GF-D8 (cell line): ENCODE measurements at places on chromosomes 1 and 21.

DNA sequence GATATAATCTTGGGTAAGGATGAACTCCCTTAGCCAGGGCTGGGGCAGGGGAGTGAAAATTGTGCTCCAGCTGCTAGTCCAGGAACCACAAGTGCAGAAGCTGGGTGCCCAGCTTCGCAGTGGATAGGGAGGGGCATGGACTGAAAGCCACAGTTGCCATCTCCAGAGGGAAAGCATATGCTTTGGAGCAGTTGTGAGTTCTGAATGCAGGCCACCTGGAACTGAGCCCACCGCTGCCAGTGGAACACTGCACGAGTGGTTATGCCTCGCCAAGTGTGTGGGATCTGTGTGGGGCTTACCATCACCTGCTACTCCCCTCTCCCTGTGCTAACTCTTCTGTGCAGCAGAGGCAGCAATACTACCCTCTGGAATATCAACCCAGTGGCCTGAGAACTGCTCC lies 158.4 kb upstream of the DPT start:
- DNase-seq: no peak

DNA sequence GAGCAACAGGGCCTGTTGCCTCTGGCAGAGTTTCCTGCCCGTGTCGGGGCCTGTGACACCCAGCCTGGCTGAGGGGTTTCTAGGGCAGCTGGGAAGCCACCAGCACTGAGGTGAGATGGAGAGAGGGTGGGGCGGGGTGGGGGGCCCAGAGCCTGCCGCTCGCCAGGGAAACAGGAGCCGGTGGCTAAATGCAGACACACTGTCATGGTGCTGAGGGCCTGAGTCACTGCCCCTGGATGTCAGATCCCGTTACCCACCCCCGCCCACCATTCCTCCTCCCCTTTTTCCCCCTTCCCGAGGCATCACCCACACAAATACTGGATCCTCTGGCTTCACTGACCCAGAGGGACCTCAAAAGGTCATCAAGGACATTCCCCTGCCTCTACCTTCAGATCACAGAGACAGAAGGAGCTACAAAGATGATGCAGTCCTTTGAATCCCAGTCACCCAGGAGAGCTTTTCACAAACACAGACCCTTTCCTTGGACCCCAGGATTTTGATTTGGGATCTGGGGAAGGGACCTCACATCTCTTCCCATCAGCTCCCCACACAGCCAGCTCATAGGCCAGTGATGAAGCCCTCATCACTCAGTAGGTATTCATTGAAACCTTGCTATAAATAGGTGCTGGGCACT lies 1.9 kb upstream of the HSPB7 start:
- DNase-seq: no peak

- DNase-seq: no peak
Observed at GRCh38 chr1:153180556-153180955, 22.7 kb upstream of the LELP1 start.

- DNase-seq: no peak
Observed at GRCh38 chr21:39316729-39317128, 3.3 kb upstream of the BRWD1 start.

GRCh38 chr1:24888061-24888970 lies 41.8 kb downstream of the RUNX3 start:
- DNase-seq: no peak

- DNase-seq: no peak
Observed at GRCh38 chr1:165910764-165911421, 83.5 kb downstream of the UCK2 start.

DNA sequence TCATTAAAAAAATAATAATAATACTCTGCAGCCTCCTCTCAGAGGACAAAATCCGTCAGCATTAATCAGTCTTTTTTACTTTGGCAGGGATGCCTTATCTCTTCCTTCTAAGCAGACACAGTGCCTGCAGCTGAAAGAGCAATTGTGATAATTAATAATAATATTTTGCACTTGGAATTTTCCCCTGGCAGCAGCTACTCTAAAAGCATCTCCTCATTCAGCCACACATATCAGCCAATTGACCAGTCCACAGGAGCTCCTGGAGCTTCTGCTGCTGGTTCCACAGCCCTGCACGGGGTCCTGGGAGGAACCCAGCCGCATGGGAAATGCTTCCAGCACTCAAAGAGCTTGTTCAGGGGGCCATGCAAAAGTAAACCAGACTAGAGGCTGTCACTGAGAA lies 31.0 kb upstream of the VWA5B1 start:
- no peak for DNase-seq

- no peak for DNase-seq
Observed at GRCh38 chr1:94199398-94199797, 38.0 kb downstream of the ARHGAP29 start.

- DNase-seq: no peak
Observed at GRCh38 chr1:205546541-205546940, 42.1 kb downstream of the CDK18 start.

DNA sequence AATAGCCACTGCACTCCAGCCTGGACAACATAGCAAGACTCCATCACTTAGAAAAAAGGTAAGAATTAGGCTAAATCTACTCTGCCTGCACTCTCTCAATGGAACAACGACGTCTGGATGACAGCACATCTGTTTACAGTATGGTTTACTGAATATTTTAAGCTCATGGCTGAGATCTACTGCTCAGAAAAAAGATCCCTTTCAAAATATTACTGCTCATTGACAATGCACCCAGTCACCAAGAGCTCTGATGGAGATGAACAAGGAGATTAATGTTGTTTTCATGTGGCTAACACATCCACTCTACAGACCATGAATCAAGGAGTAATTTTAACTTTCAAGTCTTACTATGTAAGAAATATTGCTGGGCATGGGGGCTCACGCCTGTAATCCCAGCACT lies 58.0 kb downstream of the SLC27A3 start:
- no peak for DNase-seq

DNA sequence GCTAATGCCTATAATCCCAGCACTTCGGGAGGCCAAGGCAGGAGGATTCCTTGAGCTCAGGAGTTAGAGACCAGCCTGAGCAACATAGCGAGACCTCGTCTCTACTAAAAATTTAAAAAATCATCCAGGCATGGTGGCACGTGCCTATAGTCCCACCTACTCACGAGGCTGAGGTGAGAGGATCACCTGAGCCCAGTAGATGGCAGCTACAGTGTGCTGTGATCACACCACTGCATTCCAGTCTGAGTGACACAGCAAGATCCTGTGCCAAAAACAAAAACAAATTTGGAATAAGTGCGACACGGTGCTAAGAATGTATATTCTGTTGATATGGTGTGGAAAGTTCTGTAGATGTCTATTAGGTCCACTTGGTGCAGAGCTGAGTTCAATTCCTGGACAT lies 15.1 kb downstream of the USP33 start:
- DNase-seq: no peak

GRCh38 chr21:35332841-35333426 lies 283.8 kb upstream of the RUNX1 start:
- no peak for DNase-seq

- DNase-seq: no peak
Observed at GRCh38 chr1:34371829-34372532, 195.3 kb downstream of the C1orf94 start.

DNA sequence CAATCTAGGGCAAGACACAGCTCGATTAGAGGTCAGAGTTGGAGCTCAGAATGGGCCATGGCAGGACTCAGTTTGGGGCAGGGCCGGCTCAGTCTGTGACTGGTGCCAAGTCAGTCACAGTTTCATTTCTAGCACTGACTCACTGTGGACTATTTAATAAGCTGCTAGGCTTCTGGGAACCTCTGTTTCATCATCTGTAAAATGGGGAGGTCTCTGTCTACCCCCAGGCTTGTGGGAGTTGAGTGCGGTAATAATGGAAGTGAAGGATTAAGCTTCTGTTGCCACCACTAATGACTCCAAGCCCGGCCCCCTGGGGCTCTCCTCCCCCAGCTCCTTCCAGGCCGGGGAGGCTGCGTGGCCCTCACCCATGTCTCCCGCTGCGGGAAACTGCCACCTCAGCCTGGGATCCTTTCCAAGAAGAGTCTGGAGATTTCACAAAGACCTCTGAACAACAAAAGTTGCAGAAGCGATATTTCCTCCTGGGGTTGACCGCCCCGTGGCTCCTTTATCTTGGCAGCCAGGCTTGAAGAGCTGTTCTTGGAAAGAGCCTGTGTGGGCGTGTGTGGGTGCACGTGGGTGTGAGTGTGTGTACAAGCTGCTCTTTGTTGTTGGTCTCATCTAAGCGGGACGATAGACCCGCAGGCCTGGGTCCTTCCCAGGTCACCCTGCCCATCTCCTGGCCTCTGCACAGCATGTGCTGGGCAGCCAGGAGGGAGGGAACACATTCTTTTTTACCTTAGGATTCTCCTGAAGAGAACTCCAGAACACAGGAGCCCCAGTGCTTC lies 29.1 kb downstream of the KNCN start:
- DNase-seq: peak; percentile 96

- DNase-seq: no peak
Observed at GRCh38 chr1:116451702-116452101, 78.7 kb downstream of the ATP1A1 start.

- no peak for DNase-seq
Observed at GRCh38 chr1:186595969-186596368, 84.3 kb downstream of the PTGS2 start.

- DNase-seq: no peak
Observed at GRCh38 chr1:30887485-30888315, 20.9 kb downstream of the SDC3 start.

GRCh38 chr1:230270559-230271281 lies 155.4 kb downstream of the PGBD5 start:
- peak; percentile 90 for DNase-seq

DNA sequence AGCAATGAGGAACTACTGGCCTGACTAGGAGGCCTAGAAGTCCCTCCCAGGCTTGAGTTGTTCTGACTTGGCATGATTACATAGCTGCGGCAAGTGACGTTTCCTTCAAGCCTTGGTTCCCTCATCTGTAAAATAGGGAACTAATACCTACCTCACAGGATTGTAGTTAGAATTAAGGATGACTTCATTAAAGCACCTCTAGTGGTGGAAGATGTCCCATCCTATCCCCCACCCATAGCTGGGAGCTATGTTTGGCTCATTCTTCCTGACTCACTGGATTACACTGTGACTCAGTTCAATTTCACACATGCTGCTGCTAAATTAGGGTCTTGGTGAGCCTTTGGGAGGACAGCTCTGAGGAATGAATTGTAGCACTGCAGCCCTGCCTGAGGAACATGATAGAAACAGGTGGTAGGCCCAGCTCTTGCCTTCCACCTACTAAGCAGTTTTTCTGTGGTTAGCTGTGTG lies 6.0 kb upstream of the SHISA4 start:
- DNase-seq: peak; percentile 80

DNA sequence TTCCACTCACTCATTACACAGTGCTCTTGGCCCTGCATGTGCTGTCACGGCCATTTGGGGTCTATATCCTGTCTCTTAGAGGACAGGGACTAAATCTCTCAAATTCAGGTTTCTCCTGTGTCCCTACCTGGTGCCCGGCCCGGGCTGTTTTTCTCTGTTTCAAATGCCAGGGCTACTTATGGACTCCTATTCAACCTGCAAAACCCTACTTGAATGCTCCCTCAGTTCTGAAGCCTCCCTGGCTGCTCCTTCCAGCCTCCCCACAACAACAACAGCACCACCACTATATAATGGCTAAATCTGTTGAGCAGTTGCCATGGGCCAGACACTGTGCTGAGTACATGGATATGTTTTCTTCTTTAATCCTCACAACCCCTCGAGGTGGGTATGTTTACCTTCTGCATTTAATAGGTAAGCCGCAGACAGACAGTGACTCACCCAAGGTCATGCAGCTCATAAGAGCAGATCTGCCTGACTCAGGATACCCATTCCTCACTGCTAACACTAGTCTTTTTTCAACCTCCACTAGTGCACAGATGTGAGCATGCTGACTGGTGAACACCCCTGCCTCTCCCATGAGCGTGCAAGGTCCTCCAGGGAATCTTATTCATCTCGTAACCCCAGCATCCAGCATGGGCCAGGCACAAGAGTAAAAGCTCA lies 29.9 kb downstream of the DHRS3 start:
- no peak for DNase-seq

GRCh38 chr1:150235294-150235851 lies 539 bp downstream of the ANP32E start:
- no peak for DNase-seq

- DNase-seq: no peak
Observed at GRCh38 chr1:66598670-66599069, 64.7 kb downstream of the SGIP1 start.

DNA sequence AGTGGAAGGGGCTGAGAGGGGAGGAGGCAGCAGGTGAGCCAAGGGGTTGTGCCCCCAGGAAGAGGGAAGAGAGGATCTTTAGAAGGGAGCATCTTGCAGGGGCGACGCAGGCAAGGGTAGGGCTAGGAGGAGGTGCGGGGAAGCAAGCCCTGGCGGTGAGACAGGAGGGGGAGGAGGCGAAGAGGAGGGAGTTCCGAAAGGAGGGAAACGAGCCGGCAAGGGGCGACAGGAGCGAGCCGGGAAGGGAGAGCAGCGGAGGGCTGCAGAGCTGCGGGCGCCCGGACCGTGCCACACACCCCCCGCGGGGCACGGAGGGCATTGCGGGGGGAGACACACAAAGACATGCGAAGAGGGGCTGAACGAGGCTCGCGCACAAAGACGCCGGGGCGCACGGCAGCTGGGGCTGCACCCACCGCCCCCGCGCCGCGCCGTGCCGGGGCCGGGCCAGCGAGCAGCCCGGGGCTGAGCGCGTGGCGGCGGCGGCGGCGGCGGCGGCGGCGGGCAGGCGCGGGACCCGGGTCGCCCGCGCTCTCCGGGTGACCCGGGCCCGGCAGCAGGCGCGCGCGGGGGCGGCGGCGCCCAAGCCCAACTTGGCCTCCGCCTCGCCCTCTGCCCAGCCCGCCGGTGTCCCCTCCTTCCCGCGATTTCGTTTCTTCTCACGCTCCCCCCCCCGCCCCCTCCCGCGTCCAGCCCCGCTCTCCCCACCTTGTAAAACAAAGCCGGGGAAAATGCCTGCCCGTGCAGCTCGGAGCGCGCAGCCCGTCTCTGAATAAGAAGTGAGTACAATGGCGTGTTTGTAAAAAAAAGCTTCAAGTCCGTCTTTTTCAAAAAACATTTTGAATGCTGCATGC lies at the start of gene KCNK2:
Gene KCNK2, plus strand, starts transcription at position 206 of the 851 bp plus-strand sequence. CDS start 649 bp downstream, outside the sequence.
- DNase-seq: no peak

DNA sequence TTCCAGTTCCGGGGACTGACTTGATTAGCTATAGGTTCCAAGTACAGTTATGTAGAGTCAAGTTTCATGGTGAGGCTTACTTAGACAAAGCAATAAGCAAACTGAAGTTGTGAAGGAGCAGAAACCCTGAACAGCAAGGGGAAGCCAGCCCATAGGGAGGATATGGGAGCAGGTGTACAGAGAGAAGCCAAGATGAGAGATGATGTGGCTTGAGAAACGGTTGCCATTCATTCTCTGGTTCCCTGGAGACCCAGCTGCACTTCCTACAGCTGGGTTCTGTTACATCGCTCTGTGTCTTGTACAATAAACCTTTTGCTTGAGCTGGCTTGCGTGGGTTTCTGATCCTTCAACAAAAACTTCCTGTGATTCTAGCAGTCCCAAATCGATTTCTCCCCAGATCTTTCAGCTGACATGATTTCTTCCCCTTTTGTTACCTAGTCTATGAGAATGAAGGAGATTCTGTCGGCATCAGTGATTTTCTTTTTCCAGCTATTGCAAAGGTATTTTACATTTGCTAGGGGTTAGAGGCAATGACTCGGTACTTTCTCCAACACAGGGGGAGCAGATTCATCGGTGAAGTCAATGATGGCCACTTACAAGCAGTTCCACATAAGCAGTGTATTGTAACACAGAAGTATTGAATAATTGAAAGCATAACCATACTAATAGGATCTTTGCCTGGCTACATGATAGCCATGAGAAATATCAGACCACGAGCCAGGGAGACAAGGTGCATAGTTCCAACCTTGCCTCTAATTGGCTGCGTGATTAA lies 67.3 kb downstream of the URB2 start:
- DNase-seq: no peak
